ENCODE measurements at places on chromosomes 4 and X.

GRCh38 chr4:6229095-6229494 lies 28.7 kb upstream of the JAKMIP1 start:
- DNase-seq, result peak; percentile 61

- DNase-seq, result no peak
These were observed 268.8 kb upstream of the SMIM31 start for GRCh38 chr4:164485136-164485535.

- DNase-seq, result no peak
These were observed 51.4 kb downstream of the PTTG2 start for GRCh38 chr4:38011511-38012162.

DNA sequence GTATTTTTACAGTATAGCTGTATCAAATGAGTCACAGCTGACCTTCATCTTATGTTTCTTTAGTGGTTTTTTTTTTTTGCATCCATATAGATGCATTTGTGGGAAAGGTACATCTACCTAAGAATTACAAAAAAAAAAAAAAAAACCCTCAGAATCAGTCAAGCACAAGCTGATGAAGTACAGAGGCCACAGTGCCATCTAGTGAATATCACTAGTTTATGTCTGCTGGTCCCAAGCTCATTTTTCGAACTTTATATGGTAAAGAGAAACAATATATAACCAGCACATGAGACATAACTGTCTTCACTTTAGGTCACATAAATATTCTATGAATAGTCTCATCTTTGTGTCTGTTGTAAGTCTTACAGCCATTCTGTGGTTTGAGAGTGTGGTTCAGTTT lies 220.1 kb downstream of the DLG3 start:
- peak; percentile 24 for DNase-seq

GRCh38 chr4:43842594-43842993 lies 606.0 kb downstream of the KCTD8 start:
- no peak for DNase-seq

GRCh38 chrX:135170877-135171519 lies at the start of gene CT55:
Gene CT55, minus strand, starts transcription at chrX:135171398. Its CDS starts 227 bp downstream, at chrX:135171171.
- no peak for DNase-seq

DNA sequence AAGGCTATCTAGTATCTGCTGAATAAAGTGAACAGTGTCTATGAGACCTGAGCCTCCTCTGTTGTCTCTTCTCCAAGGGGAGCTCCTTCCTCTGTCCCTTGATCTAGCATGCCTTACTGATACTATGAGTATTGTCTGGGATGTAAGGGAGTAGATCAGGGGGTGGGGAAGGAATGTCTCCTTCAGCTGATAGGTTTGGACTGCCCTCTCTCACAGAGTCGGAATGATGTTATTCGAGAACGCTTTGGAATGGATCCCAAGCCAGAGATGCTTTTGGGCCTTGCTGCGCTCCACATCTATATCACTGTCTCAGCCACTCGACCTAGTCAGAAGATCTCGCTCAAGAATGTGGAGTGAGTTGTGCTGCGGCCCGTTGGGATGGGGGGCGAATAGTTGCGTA lies 68.3 kb upstream of the PRPS1 start:
- no peak for DNase-seq

GRCh38 chr4:128475597-128475996 lies 188.0 kb upstream of the PGRMC2 start:
- no peak for DNase-seq

GRCh38 chrX:111372086-111372485 lies 39.9 kb downstream of the DCX start:
- DNase-seq, result no peak

- no peak for DNase-seq
These were observed 39.3 kb upstream of the CXCL8 start for GRCh38 chr4:73701116-73701515.

DNA sequence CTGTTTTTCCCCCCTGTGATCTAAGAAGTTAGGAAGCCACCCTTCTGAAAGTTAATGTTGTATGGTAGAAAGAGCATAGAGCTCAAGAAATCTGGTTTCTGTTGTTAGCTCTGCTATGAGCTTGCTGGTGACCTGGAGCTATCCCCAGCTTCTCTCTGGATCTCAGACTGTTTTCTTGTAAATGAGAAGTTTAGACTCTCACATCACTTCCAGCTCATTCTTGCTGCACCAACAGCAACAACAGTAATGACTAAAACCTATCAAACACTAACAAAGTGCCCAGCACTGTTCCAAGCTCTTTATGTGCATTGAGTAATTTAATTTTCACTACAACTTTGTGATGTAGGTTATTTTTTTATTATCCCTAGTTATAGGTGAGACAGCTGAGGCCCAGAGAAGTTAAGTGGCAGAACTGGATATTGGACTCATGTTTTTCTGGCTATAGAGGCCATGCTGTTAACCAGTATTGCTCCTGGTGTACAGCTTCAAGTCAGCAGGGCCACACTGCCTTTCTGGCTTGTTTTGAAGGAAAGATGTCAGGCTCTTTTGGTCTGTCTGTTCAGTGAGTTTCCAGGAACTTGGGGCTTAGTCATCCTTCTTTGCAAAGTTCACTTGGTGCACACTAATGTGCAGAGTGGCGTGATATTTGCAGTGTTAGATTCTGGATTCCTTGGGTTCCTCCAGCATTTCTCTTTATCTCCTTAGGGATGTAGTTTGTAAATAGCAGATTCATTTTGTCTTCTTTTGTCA lies 27.8 kb upstream of the TMEM164 start:
- no peak for DNase-seq

- DNase-seq, result no peak
These were observed 1310.1 kb downstream of the ADGRL3 start for GRCh38 chr4:62510228-62510627.

- peak; percentile 43 for DNase-seq
These were observed 14.1 kb downstream of the ZNF157 start for GRCh38 chrX:47384502-47384901.

DNA sequence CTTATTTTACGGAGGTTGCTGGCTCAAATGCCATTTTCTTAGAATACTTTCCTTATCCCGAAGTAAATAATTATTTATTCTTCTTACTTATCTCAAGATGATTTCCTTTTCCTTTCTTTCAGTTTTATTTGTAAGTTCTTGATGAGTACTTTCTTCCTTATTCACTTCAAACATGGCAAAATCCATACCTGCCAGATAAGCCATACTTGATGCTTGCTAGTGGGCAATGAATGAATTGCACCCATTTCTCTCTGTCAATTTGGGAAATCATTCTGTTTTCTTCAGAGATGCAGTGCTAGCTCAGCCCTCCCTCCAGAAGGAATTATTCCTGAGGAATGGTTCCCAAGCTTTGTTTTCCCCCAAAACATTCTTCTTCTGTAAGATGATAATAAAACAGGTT lies 598.3 kb downstream of the SPRY1 start:
- no peak for DNase-seq

GRCh38 chrX:21735038-21735767 lies 22.7 kb downstream of the SMPX start:
- DNase-seq, result no peak

- DNase-seq, result no peak
These were observed 48.5 kb downstream of the SMIM31 start for GRCh38 chr4:164802301-164802901.

DNA sequence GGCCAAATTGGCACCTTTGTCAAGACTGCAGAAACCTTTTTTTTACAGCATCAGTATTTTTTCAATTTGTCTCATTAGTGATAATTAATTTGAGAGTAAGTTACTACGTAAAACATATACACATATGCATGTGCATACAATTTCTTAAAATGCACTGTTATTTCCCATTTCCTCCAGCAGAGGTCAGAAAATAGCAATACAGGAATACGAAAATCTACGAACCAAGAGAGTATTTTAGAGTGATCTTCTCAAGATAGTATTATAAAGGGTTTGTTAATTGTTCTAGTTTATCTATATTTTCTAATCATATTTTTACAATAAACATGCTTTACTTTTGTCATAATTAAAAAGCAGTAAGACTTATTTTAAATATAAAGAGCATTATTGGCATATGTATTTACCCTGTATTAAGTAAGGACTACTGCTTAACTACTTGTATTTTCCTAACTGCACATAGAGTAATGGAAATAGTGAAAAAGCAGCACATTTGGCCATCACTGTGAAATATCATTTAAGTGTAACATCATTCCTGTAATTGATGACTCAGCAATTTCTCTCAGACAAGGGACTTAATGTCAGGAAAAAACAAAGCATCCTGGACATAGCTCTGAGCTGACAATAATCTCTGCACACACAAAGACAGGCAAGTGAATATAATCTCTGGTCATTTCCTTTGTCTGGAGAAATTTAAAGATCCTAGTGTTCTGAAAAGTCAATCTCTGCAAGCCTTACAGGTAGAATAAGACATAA lies 45.6 kb downstream of the MAOB start:
- no peak for DNase-seq

DNA sequence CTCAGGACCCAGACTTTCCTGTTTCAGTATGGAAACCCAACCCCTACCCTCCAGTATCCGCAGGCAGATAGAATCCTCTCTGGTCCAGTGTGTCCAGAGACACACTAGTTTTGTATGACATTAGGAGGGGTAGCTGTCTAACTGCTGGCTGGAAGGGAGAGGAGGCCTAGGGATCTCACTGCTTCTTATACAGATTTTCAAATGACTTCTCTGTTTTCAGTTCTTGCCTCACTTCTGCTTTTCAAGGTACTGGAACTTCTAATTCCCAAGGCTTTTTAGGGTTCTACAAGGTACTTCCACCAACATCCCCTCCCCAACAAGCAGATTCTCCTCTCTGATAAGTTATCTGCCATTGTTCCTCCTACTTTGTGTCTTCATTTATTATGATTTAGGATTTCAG lies 6.1 kb downstream of the SGCB start:
- DNase-seq, result no peak

DNA sequence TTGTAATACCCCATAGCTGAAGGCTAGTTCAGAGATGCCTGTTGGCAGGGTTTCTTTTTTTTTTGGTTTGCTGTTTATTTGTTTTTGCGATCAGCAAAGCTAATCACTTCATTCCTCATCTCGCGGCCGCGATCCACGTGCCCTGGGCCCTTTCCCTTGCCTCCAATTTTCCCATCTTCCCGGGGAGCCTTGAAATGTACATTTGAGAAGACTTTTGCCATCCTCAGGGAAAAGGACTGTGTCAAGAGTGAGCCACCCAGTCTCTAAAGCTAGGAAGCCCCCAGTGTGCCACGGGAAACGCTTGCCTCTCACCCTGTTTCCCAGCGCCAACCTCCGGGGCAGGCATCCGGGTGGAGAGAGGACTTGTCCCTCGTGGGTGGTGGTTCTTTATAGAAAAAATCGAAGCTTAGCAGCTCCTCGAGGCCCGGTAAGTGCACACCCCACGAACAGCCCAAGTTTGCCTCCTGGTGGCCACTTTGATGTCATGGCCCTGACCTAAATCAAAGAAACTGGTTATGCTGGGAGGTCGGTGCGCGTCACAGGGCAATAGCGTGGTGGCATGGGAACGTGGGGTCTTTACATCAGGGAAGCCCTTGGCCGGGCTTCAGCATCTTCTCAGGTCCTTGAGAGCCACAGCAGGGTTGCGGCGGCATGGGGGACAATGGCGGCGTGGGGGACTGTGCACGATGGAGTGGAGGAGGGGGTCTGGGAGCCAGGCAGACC lies 42.0 kb downstream of the MAP7D3 start:
- peak; percentile 21 for DNase-seq

GRCh38 chr4:127214016-127214415 lies 418.7 kb upstream of the INTU start:
- no peak for DNase-seq

- DNase-seq, result no peak
These were observed 741.4 kb downstream of the FAT4 start for GRCh38 chr4:126056116-126056650.

DNA sequence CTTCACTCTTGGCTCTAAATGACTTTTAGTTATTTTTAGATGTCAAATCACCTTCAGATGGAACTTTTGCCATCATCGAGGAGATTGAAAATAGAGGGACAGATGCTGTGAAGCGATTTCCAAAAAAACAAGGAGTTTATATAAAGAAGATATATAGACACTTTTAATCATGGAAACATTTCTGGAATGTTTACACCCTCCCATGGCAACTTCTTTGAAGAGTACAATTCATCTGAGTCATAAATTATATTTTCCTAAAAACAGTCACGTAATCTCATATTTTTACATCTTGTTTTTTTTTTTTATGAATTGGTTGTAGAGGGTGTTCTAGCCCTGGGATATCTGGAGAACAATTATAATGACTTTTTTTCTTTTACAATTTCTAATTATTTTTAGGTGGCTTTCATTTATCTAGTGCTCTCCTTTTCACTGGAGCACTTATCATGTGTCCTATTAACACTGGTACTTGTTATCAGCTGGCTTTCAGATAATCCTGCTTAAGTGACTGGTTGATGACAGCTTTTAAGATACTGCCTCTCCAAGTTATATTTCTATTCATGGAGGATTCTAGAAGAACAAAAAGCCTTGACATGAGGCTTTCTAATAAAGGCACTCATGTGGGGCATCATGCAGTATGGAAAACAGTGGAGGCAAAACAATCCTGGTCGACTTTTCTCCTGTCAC lies 24.9 kb downstream of the PCDH7 start:
- DNase-seq, result no peak

- no peak for DNase-seq
These were observed 1.9 kb upstream of the NEUROG2 start for GRCh38 chr4:112517911-112518310.

- no peak for DNase-seq
These were observed 26.5 kb upstream of the IRAK1 start for GRCh38 chrX:154046031-154046781.

- DNase-seq, result no peak
These were observed 145.8 kb downstream of the PRKX start for GRCh38 chrX:3567686-3568085.

GRCh38 chrX:46587158-46587557 lies 13.6 kb downstream of the CHST7 start:
- no peak for DNase-seq

DNA sequence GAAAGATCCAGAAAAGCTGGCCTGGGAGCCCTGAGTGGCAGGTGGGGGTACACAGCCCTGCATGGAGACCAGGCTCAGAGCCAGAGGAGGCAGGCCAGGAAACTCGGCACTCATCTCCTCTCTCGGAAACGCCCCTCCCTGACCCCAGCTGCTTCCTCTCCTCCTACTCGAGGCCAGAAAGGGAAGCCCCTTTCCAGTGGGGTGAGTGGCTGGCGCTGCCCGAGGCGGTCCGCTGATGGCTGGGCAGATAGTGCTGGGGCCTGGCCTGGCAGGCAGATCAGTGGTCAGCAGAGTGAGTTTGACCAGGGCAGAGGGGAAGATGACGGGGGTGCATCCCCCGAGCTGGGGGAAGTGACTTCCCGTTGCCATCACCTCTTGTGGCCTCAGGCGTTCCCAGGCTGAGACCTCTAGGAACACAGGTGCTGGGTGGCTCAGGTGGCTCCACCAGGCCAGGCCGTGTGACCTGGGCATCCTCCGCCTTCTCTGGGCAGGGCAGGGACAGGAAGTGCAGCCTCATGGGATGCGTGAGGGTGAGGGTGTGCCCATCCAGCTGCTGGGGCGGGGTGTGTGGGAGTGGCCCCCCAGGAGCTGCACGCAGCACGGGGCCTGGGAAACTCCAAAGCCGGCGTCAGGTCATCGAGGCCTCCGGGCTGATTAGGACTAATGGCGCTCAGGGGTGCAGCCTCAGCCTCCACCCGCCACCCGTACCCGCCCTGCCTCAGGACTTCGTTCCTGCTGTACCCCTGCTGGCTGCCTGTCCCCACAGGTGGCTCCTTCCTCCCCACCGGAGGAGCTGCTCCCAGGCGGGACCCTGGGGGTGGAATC lies 5.7 kb downstream of the SH3BP2 start:
- no peak for DNase-seq

Measured in hippocampal formation (tissue), 2 donors.